Stimulated activated CD8-positive, alpha-beta memory T cell treated with anti-CD3 and anti-CD28 coated beads, Interleukin-7, amount 100 ng/mL, for 48 hours (primary cell): ENCODE measurements at places on chromosomes 2 and 18.

DNA sequence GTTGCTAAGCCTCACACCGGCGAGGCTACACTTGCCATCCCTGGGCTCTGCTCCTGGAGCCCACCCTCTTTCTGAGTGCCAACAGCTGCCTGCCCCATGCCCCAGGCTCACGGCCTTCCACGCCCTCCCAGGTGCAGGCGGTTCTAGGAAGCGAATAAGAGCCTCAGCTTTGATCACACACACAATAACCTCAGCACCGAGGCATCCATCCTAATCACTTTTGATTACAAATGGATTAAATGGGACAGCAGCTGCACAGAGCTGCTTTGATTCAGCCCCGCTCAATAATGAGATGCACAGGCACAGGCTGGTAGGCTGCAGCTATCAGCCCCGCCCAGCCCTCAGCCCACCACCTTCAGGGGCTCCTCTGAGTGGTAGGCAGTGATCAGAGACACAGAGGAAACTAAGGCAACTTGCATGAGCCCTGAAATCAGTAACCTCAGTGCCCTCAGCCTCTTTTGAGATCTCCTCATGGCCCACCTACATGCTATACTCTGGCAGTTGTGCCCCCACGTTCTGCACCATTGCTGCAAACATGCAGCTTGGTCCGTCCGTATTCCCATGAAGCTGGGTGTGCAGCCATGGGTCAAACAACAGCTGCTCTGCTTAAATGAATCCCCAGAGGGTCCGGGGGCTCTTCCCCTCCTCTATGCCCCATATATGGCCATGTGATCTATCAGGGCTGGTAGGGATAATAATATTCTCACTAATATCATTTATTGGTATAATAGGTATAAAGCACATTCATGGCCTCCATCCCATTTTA is 171.4 kb downstream of the SETBP1 start:
- DNase-seq, result no peak

DNA sequence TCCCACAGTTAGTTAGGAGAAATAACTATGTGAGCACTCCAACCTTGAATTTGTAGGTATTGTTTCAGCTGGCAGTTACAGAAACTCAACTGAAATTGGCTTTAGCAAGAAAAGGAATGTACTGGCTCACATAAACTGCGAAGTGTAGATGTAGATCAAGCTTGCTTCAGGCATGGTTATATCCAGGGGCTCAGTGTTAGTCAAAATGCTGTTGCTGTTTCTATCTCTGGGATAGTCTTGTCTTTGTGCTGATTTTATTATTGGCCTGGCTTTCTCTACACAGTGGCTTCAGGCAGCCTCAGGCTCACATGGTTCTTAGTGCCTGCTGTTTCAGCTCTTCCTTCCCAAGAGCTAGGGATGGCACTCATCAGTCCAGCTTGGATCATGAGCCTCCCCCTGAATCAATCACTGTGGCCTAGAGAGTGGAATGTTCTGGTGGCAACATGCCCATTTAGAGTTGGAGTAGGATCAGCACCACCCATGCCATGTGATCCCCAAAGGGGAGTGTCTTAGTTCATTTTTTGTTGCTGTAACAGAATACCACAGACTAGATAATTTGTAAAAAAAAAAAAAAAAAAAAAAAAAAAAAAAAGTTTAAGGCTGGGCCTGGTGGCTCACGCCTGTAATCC is 69.1 kb upstream of the FOXI3 start:
- no peak for DNase-seq

- no peak for DNase-seq
These were observed 210.9 kb upstream of the DDX18 start for GRCh38 chr2:117603567-117603966.

DNA sequence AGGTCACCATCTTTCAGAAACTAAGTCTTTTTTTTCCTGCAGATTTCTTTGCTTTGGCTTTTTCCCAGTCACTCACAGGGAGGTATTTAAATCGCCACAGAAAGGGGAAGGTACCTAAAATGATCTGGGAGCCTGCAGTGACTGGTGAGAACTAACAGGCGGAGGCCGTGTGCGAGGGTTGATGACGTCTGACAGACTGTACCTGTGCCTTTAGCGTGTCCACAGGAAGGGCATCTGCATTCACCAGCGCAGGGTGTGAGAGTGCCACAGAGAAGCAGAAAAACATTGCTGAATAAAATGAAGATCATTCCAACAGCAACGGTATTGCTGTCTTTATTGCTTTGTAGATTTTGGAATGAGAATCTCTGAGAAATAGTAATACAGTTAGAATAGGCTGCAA is 5.7 kb downstream of the CTDP1 start:
- no peak for DNase-seq

DNA sequence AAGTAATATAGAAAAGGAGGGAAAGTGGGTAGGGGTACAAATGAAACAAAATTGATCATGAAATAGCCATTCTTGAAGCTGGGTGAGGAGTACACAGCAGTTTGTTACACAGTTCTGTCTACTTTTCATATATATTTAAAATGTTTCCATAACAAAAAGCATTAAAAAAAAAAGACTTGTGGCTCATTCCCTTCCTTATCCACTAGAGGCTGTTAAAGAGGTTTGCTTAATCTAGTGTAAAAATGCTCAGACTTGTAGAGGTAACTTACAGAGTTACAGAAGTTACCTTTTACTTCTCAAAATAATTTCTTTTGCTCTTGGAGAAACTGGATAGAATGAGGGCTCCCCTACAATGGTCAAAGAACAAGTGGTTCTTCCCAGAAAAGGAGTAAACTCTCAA is 8.1 kb upstream of the WIPF1 start:
- DNase-seq, result no peak

GRCh38 chr2:102951249-102951648 is 189.4 kb downstream of the TMEM182 start:
- DNase-seq, result no peak

DNA sequence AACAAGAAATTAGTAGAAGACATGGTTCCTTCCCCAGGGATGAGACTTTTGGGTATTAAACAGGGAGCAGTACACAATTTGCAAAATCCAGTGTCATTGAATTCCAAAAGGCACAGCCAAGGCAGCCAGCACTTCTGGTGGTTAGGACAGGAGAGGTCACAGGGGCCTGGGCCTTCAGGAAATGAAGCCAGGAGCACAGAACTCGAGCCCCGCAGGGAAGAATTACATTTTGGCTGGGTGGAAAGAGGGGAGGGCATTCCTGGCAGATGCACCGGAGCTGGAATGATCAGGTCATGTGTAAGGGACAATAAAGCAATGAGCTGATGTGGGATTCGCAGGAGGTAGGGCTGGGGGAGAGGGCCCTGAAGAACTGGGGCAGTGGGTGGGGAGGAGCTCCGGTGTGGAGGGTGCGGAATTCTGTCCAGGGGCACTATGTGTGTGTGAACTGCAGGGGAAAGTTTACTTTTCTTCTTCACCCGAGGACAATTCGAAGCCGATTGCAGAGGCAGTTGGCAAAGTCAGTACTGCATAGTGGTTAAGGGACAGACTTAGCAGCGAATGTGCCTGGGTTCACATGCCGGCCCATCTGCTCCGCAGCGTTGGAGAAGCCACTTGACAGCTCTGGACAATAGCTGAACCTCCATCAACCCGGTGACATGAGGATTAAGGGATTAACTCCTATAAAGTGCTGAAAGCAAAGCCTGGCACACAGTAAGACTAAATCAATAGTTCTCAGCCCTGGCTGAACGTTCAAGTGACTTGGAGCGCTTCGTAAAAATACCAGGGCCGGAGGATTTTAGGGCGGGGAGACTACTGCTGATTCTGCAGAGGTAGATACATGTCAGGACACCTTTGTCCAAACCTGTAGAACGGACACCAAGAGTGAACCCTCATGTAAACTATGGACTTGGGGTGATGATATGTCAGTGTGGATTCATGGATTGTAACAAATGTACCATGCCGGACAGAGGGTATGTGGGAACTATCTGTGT is 36.4 kb downstream of the ALPK2 start:
- DNase-seq, result no peak

DNA sequence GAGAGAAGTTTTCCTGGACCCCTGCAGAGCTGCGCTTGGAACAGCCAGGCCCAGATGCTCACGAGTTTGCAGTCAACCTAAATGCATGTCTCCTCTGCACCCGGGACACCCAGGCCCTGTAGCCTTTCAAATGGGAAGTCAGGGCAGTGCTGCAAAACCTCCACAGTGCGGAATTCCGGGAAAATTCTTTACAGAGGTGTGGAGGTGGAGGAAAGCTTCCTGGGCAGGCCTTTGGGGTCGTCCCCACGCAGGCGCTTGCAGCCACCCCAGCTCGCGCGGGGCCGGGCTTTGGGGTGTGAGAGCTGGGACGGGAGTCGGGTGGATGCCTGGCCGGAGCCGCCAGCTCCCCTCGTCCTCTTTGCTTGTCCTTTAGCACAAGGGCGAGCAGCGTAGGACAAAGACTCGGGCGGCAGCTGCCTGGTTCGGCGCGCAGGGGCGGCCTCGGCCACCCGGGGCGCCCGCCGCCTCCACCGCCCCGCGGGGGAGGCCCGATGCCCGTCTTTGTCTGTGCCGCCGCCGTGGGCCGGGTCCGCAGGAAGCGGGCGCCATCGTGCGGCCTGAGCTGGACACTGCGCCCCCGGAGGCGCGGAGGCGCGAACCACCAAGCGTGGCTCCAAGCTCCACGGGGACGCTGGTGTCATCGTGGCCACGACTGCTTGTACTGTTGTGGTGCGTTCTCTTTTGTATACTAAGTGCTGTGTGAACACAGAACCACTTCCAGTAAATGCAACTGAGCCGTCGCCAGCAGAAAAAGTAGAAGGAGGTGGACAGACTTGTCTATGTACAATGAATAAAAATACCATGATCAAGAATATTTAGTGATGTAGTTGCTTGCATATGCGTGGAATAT is 28.2 kb upstream of the BCL11A start:
- peak; percentile 33 for DNase-seq

- DNase-seq, result no peak
These were observed 117.8 kb upstream of the SPRED2 start for GRCh38 chr2:65550246-65550645.

DNA sequence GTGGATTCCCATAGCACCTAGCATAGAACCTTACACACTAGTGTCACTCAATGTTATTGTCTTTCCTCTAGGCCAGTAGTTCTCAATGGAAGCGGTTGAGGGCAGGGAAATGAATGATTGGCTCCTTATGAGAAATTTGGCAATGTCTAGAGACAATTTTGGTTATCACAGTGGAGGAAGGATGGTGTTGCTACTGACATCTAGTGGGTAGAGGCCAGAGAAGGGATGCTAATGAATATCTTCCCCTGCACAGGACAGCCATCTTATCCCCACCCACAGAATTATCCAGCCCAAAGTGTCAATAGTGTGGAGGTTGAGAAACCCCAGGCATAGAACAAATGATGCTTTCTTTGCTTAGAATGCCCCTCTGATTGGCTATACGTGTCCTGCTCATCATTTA is 15.8 kb downstream of the C18orf63 start:
- DNase-seq, result no peak
